CD4-positive, alpha-beta T cell (primary cell): ENCODE measurements at places on chromosomes 7 and 10.

- no peak for DNase-seq
These were observed 12.0 kb upstream of the TMEM26 start for GRCh38 chr10:61465171-61465496.

DNA sequence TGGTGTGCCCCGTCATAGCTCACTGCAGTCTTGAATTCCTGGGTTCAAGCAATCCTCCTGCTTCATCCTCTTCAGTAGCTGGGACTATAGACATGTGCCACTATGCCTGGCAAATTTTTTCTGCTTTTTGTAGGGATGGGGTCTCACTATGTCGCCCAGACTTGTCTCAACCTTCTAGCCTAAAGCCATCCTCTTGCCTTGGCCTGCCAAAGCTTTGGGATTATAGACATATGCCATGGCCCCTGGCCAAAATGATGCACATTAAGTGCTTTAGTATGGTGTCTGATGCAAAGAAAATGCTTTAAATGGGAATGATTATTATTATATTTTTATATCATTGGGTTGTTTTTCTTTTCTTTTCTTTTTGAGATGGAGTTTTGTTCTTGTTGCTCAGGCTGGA is 33.2 kb upstream of the VCL start:
- no peak for DNase-seq

DNA sequence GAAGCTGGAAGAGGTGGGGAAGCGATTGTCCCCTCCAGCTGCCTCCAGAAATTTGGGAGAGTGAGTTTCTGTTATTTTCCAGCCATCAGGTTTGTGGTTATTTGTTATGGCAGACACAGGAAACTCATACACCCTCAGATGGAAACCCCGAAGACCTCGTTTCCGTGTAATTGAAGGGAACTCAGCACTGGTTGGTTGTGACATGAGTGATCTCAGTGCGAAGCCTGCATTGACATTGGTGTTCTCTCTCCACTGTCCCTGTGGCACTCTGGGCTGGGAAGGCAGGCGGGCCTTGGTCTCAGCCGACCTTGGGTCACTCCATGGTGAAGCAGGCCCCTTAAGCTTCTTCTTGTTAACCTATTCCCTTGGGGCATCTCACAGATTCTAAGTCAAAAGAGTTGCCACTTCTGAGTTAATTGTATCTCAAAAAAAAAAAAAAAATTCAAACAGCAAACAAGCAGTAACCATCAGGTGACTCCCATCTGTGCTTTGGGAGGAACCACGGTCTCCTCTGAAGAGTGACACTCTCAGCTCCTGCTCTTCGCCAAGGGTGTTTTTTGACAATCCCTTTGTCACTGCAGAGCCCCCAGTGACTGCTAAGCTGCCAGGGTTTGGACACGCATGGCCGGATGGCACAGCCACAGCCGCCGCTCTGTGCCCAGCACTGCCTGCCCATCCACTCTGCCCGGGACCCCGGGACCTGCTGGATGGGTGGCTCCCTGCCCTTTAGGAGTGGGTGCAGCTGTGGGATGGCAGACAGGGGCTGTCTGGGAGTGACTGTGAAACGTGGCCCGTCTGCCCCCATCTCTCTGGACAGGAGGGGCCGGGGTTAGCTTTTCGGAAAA is 233.6 kb downstream of the PRPF18 start:
- no peak for DNase-seq

GRCh38 chr7:105389088-105389650 is 448 bp upstream of the SRPK2 start:
- DNase-seq, result peak; percentile 29

GRCh38 chr10:18282094-18282493 is 141.9 kb downstream of the CACNB2 start:
- no peak for DNase-seq

- no peak for DNase-seq
These were observed 202.2 kb downstream of the IPMK start for GRCh38 chr10:58065529-58065815.

- DNase-seq, result no peak
These were observed 678 bp downstream of the SH2B2 start for GRCh38 chr7:102287111-102287980.

DNA sequence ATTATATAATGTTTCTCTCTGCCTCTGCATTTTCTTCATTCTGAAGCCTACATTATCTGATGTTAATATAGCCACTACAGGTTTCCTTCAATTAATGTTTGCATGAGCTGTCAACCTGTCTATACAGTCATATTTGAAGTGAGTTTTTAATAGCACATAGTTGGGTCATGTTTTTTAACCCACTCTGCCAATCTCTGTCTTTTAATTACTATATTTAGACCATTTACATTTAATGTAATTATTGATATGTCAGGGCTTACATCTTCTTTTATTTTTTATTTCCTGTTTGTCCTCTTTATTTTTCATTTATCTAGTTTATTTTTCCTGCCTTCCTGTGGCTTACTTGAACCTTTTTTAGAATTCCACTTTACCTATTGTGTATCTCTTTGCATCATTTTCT is 124.3 kb upstream of the PDE1C start:
- DNase-seq, result no peak

- DNase-seq, result no peak
These were observed 75.0 kb downstream of the POM121L12 start for GRCh38 chr7:53110425-53110824.

- no peak for DNase-seq
These were observed 23.8 kb downstream of the DIP2C start for GRCh38 chr10:665579-666091.

GRCh38 chr10:62794306-62794705 is 10.2 kb upstream of the ADO start:
- DNase-seq, result no peak

- DNase-seq, result no peak
These were observed 153.6 kb downstream of the FGFR2 start for GRCh38 chr10:121444520-121445165.

- DNase-seq, result no peak
These were observed 122.5 kb downstream of the CTNNA3 start for GRCh38 chr10:67573484-67573883.

- no peak for DNase-seq
These were observed 354.5 kb downstream of the WDR11 start for GRCh38 chr10:121205625-121206024.

GRCh38 chr10:98673171-98673782 is 226.5 kb upstream of the HPS1 start:
- DNase-seq, result no peak

GRCh38 chr7:42700406-42701327 is 211.2 kb downstream of the C7orf25 start:
- DNase-seq, result no peak

GRCh38 chr10:104288355-104288754 is 19.4 kb downstream of the GSTO2 start:
- DNase-seq, result no peak

DNA sequence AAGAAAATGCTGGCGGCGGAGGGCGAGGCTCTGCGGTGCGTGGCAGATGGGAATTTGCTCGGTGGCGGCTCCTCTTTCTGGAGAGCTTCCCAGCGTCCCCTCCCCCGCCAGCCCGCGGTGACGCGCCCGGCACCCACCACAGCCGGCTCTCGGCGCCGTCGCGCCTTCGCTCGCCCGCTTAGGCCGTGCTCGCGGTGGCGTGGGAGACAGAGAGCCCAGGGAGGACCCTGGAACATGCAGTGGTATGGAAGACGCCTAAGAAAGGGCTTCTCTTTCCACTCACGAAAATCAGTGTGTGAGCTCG is 576 bp upstream of the CSGALNACT2 start:
- DNase-seq, result peak; percentile 30
